ENCODE measurements at places on chromosomes 2 and 18.

- DNase-seq: no peak
These were observed 10.2 kb downstream of the GPAT2 start for GRCh38 chr2:96024336-96025193.

- DNase-seq: no peak
These were observed 110.4 kb downstream of the ALK start for GRCh38 chr2:29810956-29811355.

- no peak for DNase-seq
These were observed 77.6 kb upstream of the OTOF start for GRCh38 chr2:26555246-26556133.

DNA sequence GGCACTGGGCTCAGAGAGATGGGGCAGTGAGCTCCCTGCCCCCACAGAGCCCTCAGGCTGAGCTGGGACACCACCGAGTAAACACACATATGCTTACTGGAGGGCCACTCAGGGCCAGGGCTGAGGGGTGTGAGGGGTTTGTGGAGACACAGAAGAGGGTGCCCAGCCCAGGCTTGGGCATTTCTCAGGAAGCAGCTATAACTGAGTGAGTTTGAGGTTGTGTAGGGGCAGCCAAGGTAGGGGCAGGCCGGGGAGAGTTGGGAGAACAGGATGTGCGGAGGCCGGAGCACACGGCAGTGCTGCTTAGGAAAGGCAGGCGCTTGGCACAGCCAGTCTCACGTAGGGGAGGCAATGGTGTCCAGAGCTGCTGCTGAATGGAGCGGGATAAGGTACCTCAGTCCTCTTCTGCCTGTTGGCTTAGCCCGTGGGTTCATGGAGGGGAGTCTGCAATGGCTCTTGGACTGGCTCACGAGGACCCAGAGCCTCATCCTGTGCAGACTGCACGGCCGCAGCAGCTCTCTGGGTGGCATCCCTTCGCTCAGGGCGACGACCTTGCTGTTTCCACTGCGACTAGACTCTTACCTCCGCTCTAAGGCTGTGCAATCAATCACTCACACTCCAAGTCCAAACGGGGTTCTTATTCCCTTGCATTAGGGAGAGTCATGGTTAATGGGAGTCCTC lies 466.1 kb upstream of the HS6ST1 start:
- DNase-seq: no peak

- DNase-seq: no peak
These were observed 6.3 kb downstream of the THUMPD2 start for GRCh38 chr2:39772812-39773152.

DNA sequence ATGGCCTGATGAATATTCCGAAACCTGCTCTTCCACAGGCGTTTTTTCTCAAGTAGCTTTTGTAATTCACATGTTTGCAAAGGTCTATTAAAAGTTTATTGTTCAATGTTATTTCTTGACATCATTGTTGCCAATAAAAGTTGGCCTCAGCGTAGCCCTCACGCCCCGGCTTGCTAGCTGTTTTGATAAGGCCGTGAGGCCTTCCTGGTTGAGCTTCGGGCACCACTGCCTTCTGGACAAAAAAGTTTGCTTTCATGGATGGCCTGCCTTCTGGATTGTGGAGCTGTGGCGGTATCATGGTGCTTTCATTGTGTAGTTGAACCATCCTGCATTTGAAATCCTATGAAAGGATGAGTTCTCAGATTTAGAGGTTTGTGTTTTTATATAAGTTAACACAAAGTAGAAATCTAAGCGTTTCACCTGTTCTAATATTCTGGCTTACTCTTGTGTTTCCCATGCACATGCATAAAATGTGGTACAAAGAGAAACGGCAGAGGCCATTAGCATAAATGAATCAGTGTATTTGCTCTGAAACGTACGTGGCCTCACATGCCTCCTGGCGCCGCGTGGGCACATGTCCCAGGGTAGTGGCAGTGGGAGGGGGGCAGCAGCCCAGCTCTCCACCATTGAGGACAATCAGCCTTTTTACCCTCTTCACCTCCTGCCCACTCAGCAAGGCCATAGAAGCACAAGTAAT lies 134.5 kb downstream of the NCK2 start:
- DNase-seq: no peak

DNA sequence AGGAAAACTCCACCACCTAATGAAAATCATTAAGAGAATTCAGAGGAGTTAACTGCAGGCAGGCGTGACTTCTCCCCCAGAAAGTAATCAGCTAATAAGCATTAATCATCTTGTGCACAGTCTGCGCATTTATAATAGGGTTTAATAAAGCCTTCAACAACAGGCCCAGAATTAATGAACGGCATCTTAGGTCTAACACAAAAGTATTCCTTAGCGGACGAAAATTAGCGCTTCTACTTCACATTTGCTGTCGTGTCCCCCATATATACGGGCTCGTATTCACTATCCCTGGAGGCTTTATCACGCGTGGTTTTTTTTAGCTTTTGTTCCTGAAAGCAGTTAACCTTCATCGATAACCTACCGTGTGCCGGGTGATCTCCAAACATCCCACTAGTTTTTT lies 1.8 kb downstream of the ATP8B1 start:
- DNase-seq: no peak

GRCh38 chr2:147164563-147164962 lies 680.3 kb upstream of the ACVR2A start:
- DNase-seq: no peak

DNA sequence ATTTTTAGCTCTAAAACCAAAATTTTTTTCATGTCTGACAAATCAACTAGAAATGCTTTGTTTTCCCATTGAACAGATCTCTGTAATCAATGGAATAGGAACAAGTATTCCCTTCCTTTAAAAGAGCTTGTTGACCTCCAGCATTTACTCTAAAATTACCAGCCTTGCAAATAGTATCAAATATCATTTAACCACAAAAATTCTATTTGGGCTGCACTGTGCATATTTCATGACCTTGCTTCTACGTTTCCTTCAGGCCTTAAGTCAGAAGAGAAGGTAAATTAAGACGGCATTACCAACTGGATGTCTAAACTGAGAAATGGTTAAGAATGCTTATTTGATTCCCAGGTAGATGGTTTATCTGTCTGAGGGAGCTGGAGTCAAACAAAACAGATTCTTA lies 33.3 kb upstream of the NRXN1 start:
- no peak for DNase-seq

GRCh38 chr18:76557026-76557575 lies 62.1 kb upstream of the ZNF516 start:
- no peak for DNase-seq

DNA sequence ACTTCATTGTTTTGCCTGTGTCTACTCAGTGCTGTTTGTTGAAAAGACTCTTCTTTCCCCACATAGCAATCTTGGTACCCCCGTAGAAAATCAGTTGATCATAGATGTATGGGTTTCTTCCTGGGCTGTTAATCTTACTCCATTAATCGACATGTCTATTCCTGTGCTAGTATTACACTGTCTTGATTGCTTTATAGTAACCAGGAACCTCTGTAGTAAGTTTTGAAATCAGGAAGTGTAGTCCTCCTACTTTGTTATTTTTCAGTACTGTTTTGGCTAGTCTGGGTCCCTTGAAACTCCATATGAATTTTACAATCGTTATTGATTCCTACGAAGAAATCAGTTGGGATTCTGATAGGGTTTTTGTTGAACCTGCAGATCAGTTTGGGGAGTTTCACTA lies 78.8 kb upstream of the FAM136A start:
- DNase-seq: no peak

DNA sequence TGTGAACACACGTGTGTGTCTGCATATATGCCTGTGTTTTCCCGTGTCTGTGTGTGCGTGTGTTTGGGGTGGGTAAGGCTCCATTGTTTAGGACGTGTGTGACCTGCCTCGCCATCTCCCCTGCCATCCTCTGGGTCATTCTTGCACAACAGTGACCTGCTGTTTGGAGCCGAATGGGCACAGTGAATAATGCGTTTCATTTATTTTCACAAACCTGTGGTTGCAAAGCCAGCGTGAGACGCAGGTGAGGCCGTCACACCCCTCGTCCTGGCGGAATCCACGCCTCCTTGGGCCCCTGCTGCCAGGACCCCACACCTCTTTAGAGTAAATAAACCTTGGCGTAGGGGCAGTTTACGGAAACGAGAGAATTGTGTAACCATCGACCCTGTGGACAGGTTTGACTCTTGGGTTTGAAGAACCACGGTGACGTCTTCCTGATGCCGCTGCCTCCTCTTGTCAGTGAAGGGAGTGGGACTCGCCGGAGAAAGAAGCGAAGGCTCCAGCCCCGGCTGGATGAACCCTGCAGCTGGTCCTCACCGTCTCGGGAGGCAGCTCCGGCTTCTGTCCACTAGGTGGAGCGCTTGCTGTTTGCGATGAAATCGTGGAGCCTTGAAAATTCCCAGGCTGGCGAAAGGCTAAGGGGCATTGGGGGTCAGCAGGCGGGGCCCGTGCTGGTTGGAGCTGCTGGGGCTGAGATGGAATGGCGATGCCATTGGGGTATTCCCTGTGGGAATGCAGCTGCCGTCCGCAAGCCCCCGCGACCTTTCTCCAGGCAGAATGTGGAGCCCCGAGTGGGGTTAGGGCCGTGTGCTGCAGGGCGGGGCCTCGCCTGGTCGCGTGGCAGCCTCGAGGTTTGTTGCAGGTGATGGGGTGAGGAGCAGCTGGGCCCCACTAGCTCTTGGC lies 81.1 kb downstream of the RTP5 start:
- peak; percentile 77 for DNase-seq

- DNase-seq: no peak
These were observed 150.5 kb downstream of the EN1 start for GRCh38 chr2:118696786-118697465.

All from stimulated activated CD4-positive, alpha-beta T cell treated with anti-CD3 and anti-CD28 coated beads, Interleukin-15, amount 100 ng/mL, for 24 hours (primary cell).